ENCODE measurements at places on chromosomes 11 and 22.

DNA sequence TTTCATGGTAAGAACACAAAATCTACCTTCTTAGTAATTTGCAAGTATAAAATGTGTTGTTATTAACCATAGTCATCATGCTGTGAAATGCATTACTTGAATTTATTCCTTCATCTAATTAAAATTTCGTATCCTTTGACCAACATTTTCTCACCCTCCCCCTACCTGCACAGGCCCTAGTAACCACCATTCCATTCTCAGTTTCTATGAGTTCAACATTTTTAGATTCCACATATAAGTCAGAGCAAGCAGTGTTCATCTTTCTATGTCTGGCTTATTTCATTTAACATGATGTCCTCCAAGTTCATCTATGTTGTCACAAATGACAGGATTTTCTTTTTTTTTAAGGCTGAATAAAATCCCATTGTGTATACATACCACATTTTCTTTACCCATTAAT lies 43.5 kb upstream of the CCDC179 start:
- no peak for DNase-seq

DNA sequence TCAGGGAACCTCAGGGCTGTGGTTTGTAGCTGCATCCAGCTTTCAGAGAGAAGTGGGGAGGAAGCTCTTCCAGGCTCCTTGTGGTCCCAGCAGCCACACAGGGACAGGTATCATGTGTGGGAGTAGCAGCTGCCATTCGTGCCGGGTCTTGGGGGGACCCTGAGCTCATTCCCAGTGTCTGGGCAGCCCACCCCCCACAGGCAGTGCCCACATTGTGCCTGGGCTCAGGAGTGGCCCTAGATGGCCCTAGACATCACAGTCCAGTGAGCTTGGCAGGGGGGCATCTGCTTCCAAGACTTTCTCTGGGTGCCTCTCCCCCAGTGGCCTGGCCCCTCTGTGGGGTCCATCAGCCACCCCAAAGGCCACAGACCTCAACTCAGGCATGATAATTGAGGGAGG lies 619.7 kb downstream of the BRD1 start:
- DNase-seq, result no peak

DNA sequence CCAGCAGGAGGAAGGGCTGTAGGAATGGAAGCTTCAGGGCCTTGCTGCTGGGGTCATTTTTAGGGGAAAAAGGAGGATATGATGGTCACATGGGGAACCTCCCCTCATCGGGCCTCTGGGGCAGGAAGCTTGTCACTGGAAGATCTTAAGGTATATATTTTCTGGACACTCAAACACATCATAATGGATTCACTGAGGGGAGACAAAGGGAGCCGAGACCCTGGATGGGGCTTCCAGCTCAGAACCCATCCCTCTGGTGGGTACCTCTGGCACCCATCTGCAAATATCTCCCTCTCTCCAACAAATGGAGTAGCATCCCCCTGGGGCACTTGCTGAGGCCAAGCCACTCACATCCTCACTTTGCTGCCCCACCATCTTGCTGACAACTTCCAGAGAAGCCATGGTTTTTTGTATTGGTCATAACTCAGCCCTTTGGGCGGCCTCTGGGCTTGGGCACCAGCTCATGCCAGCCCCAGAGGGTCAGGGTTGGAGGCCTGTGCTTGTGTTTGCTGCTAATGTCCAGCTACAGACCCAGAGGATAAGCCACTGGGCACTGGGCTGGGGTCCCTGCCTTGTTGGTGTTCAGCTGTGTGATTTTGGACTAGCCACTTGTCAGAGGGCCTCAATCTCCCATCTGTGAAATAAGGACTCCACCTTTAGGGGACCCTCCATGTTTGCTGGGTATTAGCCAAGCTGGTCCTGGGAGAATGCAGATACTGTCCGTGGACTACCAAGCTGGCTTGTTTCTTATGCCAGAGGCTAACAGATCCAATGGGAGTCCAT lies 14.1 kb downstream of the IL10RA start:
- DNase-seq, result no peak

- DNase-seq, result no peak
Measured at GRCh38 chr22:30188911-30189310, 57.6 kb downstream of the LIF start.

GRCh38 chr22:30279046-30279788 lies 10.1 kb downstream of the CASTOR1 start:
- no peak for DNase-seq

DNA sequence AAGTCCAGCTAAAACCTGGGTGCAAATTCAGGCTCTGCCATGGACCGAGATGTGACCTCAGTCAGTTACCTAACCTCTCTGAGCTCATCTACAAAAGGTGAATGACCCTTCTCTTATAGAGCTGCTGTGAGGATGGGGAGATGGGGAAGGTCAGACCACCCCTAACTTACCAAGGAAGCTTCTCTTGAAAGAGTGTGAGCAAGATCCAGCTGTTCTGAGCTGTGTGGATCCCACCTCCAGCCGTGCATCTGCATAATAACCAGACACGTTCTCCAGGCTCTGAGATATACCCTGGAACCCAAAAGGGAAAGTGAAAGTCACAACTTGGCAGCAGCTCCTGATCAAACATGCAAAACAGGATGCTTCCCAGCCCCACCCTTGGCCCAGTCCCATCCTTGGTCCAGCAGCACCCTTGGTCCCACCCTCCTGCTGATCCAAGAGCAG lies at the start of gene APOL3:
TSS of gene APOL3 (minus strand) at position 257 of the 444 bp plus-strand sequence. CDS start 11,700 bp downstream, outside the sequence.
- no peak for DNase-seq

GRCh38 chr11:64559351-64560138 lies 31.5 kb upstream of the SLC22A12 start:
- DNase-seq, result no peak

GRCh38 chr11:10600570-10601248 lies 32.2 kb upstream of the LYVE1 start:
- no peak for DNase-seq

DNA sequence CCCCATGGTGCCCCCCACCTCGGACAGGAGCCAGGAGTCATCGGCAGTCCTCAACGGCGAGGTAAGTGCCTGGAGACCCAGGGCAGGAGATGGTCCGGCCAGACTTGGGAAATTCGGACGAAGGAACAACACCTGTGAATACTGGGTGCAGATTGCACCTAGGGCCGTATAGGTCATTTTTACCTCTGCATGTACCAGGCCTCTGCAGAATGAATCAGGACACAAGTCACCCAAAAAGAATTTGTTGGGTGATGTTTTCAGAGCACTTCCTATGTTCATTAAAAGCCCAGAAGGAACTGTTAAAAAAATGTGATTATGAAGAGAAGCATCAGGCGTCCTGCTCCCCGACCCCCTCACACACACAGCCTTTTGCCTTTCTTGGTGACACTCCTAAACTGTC lies 93.9 kb downstream of the C11orf91 start:
- no peak for DNase-seq

DNA sequence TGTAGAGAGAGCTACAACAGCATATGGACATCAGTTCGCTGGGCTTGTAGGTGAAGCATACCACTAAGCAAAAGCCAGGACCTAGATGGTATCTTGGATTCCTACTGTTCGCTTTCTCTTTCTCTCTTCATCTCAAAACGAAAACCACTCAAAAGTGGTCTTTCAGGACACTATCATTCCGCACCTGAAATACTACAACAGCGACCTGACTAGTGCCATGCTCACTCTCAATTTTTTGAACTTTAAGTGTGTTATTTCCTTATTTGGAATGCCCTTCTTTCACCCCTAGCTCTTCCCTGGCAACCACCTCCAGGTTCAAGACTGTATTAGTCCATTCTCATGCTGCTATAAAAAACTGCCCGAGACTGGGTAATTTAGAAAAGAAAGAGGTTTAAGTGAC lies 59.2 kb downstream of the CCDC83 start:
- DNase-seq, result no peak

DNA sequence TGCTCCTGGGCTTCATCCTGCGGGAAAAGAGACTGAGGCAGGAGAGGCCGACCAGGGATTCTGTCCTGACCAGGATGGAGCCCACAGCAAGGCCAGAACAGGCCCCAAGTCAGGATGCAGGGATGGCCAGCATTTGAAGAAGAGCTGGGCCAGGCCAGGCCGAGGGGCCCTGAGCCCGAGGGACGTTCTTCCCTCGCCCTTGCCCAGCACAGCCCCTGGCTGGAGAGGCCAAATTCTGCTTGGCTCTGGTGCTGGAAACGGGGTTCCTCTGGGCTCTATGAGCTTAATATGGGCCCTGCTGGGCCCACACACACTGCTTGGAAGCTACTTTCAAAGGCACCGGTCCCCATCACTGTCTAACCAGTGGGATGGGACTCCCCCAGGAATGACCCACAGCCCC lies 7.6 kb downstream of the APOBEC3G start:
- no peak for DNase-seq

GRCh38 chr22:17897858-17898257 lies 123.6 kb upstream of the BID start:
- no peak for DNase-seq

DNA sequence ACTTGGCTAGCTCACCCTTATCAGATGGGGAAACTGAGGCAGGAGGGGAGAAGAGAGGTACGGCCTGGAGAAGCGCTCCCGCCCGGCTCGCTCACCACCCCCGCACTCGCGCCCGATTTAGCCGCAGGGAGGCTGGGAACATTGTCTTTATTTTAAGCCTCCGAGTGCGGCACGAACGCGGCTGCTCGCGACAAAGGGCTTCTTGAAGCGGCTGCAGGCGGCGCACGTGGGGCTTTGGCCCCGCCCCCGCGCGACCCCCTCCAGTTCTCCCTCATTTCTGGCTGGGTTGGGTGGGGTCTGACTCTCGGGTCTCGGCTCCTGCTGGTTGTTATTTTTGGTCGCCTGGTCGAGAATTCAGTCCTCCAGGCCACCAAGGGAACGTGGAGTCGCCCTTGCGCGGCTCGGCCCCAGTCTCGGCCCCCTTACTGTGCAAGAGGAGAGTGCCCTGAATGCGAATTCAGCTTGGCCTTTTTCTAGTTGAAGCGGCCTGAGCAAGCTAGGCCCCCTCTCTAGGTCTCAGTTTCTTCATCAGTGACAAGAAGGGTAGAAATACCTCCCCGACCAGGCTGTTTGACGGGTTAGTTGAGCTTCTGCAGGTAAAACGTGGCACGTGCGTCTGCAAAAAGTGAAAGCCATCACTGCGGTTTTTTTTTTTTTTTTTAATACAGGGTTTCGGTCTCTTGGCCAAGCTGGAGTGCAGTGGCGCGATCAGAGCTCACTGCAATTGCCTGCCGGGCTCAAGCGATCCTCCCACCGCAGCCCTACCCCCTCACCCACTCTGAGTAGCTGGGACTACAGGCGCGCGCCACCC lies 2.6 kb upstream of the CHRM1 start:
- DNase-seq, result no peak

DNA sequence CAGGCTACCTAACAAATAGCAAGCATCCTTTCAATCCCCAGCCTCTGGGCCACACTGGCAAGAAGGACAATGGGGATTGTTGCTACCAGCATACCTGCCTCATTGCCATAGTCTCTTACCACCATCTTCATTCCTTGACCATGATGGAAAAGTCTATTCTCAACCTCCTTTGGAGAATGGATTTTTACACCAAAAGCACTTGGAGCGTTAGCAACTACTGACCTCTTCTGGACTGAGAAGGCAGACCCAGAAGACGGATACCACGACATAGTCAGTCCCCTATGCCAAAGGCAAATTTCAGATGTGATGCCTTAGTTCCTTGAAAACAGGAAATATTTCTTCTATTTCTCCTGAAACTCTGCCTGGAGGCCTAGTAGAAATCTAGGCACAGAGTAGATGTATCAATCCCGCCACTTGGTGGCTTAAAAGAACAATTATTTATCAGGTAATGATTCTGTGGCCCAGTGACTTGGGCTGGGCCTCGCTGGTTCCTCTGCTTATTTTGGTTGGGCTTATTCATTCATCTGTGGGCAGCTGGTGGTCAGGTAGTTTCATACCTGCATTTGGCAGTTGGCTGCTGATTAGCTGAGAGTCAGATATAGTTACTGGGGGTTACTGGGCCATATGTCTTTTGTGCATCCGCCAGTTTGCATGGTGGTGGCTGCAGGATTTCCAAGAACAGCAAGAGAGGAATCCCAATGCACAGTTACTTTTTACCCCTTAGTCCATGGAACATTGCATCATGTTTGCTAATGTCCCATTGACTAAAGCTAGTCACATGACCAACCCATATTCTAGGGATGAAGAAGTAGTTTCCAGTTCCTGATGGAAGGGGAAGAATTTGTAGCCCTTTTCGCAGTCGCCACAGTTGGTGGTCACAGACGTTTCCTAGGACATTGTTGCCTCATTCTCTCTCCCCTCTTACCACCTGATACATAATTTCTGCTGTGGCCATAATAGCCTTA lies 75.2 kb downstream of the DHCR7 start:
- no peak for DNase-seq

GRCh38 chr22:39928536-39929520 lies 27.9 kb downstream of the GRAP2 start:
- no peak for DNase-seq

DNA sequence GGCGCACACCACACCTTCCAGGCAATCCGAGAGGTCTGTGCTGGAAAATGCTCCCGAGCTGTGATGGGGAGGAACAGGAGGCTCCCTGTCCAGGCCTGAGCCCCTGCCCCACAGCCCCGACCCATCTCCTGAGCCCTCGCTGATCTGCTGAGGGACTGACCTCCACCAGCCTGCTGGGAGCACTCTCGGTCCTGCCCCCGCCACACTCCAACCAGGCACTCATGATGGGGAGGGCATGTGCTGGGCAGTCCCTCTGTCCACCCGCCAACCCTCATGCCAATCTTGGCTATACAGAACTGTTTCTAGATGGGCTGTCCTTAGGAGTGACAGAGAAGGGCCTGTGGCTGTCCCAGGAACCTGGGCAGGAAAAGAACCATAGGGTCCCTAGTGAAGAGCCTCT lies 70.8 kb downstream of the TRMU start:
- no peak for DNase-seq

DNA sequence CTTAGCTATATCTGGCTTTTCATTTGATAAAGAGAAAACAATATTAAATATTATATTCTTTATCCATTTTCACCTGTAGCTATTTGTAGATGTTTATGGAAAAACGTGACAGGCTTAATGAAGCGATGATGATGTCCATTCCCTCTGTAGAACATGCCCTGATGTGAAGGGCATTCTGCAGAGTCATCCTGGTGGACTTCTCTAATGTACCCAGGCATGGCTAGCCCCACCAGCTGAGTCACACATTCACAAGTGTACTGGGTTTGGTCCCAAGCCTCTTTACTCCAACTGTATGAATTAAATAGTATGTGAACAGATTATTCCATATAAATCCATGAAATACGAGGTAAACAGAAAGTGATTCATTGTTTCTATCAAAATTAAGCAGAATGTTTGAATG lies 139.3 kb downstream of the CADM1 start:
- DNase-seq, result no peak

DNA sequence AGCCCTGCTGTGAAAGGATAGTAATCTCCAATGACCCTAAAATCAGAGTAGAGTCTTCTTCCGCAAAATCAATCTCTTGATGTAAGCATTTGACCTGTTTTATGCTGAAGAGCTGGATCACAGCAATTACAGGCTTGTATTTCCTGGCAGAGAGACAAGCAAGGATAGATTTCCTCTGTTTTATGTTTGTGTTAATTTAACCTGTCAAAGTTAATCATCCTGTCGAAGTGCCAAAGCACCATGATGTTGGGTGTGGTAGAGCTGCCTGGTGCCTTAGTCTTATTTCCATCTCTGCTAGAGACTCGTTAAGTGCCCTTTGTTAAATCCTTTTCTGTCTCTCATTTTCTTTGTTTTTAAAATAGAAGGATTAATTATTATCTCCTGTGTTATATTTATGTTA lies 248.1 kb downstream of the CNTN5 start:
- no peak for DNase-seq
